ENCODE measurements at places on chromosomes 3 and 15.

GRCh38 chr3:172803489-172803888 lies 53.0 kb downstream of the ECT2 start:
- DNase-seq: no peak

DNA sequence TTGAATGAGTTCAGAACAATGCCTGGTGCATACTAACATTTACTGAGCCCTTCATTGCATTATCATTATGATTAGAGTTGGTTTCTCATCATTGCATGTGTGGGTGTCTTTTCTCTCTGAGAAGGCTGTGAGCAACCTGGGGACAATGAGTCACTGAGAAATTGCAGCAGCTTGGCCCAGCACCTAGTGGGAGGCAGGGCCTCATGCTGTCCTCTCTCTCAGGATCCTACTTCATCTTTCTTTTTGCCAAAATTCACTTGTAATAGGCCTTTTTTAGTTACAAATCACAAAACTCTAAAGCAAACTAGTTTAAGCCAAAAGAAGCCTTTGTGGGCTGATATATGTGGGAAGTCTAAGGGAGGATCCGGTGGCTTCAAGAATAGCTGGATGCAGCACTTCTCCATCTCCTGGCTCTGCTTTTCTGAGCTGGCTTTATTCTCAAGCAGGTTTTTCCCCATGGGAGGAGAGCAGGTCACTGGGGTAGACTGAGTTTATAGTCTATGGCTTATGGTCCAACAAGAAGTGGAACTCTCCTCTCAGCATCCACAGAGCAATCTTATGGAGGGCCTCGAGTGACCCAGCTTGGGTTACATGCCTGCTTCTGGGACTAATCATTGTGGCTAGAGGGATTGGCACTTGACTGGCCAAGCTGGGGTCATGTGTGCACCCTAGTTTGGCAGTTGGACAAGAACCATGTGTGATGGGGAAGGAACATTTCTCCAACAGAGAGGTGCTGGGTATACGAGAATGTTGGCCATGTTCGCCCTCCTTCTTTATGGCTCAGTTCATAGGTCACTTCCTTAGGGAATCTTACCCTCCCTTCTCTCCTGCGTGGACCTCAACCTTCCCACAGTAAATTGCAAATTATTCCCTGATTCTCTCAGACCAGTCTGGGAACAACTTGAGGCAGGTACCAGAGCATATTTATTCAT lies 8.7 kb upstream of the CAMK1 start:
- peak; percentile 19 for DNase-seq

- DNase-seq: no peak
Observed at GRCh38 chr3:73389117-73389813, 235.5 kb downstream of the PDZRN3 start.

GRCh38 chr3:6921066-6921465 lies 60.2 kb downstream of the GRM7 start:
- DNase-seq: no peak

DNA sequence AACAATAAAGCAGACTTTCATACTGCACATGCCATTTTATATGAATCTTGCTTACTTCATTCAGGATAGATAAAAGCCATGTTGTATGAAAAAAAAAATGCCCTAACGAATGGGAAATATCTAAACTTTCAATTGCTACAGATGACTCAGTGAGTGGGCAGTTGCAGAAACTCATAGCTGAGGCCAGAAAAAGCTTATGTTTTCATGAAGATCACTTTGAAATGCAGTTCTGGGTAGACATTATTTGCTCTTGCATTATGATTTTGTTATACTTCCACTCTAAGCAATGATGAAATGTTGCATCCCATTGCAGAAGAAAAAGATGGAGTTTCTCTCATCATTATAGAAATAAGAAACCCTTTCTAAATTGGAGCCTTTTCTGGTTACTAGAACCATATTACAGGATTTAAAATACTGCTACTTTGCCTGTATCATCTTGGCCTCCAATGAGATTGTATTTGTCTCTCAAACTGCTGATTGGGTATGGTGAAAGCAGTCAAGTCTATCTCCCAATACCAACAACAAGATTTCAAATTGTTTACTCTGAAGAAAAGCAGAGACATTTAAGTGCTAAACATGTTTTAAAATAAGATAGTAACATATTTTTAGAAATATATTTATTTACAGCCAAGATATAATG lies 17.0 kb downstream of the PEAK1 start:
- no peak for DNase-seq

Data from PC-3 (cell line).